Midbrain (tissue), 1 donor: ENCODE measurements at places on chromosomes 16 and 17.

DNA sequence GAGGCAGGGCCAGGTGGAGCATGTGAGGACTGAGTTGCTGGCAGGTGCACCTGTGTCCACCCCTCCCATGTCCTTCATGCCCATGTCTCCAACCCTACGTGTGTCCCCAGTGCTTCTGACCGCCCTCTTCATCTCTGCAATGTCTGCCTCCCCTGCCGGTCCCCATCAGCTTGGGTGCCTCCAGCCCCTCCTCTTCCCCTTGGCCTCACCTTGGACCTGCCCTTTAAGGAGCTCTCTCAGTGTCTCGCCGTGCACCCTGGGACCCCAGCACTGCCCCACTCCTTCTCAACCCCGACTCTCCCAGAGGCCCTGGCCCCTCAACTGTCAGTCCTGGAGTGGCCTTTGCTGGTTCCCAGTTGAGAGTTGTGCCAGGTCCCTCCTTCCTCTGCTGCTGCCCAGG is 15.0 kb downstream of the RIPOR1 start:
- DNase-seq = no peak

- no peak for DNase-seq
Measured at GRCh38 chr17:20191056-20191455, 181.9 kb downstream of the SPECC1 start.

DNA sequence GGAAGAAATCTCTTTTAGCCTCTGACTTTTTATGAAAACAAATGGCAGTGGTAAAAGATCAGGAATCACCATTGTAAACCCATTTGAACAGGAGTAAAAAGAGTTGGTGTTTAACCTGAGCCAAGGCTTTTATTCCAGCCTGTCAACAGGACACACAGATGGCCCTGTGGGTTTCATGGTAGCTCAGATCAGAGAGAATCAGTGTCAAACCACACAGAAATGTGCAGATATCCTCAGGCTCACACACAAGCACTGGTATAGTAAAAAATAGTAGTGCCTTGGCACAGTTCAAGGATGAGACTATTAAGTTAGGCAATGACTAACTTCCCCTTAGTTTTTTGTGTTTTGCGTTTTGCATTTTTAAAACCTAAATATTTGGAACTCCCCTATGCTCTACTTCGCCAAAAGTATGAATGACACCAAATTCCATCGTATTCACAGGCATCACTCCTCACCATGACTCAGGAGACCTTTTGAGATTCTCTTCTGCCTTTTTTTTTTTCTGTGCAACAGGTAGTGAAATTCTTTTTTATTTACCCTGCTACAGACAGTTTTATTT is 1200.0 kb downstream of the CDH11 start:
- no peak for DNase-seq

GRCh38 chr17:71995590-71995989 is 125.2 kb upstream of the SOX9 start:
- DNase-seq = no peak

- peak; percentile 7 for DNase-seq
Measured at GRCh38 chr17:16352303-16352666, 984 bp downstream of the CENPV start.

GRCh38 chr16:4876646-4877379 is 29.5 kb downstream of the UBN1 start:
- no peak for DNase-seq

DNA sequence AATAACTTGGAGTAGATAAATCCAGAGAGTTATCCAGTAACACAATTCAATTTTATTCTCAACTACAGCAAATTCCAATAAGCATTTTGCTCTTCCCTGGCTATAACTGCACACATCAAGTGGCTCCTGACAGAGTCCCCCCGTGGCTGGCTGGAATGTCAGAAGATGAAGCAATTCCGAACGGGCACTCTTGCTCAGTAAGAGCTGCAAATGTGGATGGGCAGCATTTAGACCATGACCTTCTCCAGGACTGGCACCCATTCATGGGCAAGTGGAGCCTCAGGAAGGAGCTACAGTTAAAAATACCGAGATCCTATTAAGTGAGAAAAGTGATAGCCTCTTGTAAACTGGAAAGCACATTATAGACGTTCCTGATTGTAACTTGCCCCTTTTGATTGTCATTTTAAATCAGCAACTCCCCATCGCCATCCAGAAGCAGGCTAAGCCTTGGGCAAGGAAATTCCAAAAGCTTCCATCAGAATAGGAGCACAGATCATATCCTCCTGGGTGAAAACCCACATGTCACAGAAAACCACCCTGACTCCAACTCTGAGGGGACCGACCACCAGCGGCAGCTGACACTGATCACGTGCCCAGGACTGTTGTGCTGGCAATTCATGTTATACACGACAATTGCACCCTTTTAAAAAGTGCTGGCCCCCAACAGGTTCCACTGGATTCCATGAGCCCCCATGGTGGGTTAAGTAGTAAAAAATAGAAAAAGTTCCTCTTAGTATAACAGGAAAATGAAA is 7.1 kb downstream of the UBE2O start:
- DNase-seq = no peak

- no peak for DNase-seq
Measured at GRCh38 chr17:76152591-76152990, 11.5 kb upstream of the FOXJ1 start.

DNA sequence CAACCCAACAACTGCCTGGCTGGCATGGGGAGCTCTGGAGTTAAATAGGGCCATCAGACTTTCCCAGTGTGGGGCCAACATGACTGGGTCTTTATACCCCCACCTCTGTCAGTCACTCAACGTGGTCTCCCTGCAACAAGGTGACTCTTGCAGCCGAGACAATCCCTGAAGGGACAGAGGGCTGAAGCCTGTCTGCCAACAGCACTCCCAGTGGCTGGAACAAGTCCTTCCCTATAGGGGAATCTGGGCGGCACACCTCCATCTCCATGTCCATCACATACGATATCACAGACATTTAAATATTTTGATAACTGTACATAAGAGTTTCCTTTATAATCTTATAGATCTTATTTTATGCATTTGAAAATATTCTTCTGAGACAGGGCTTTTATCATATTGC is 4.8 kb upstream of the MAPT start:
- no peak for DNase-seq

DNA sequence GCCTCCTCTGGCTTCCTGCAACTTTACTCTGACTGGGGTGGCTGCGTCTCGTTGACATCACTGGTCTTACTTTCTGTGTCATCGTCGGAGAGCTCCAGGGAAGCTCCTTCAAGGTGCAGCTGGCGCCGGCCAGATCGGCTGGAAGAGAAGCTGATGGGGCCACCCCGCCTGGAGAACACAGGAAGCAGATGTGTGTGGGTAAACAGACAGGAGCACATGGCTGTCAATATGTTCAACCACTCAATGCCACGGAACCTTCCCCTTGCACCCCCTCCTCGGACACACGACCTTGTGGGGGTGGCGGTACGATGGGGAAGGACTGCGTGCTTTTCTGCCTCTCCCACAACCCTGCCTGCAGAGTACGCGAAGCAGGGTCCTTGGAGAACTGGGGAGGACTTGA is 40.1 kb downstream of the NDEL1 start:
- DNase-seq = no peak

GRCh38 chr17:38851434-38851833 is 2.1 kb downstream of the RPL23 start:
- no peak for DNase-seq

DNA sequence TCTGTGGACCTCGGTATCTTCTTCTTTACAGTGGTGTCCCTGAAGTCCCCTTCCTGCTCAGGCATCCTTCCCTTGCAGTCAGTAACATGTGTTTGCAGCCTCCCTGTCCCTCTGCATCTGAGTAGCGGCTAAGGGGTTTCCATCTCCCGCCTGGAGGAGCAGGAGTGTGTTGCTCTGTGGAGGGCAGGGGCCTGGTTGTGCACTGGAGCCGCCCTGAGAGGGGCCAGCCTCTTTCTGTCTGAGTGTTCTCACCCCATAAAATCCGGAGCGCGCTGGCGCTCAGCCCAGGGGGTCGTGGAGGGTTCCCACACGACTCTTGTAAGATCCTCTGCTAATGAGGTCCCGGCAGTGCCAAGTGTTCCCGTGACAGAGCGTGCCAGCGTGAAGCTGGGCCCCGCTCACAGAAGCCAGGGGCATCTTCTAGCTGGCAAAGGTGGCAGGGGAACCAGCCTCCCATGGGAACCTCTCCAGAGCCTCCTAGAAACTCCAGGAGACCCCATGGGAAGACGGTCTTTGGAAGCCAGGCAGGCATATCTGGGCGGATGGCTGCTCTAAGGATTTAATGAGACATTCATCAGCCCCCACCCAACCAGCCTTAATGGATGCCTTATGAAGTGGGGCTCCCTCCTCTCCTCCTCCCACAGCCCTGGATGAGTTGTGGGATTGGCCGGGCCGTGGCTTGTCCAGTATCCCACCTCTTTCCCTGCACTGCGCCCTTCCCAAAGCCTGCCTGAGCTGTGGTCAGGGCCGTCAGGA is 91.4 kb upstream of the GSE1 start:
- no peak for DNase-seq

DNA sequence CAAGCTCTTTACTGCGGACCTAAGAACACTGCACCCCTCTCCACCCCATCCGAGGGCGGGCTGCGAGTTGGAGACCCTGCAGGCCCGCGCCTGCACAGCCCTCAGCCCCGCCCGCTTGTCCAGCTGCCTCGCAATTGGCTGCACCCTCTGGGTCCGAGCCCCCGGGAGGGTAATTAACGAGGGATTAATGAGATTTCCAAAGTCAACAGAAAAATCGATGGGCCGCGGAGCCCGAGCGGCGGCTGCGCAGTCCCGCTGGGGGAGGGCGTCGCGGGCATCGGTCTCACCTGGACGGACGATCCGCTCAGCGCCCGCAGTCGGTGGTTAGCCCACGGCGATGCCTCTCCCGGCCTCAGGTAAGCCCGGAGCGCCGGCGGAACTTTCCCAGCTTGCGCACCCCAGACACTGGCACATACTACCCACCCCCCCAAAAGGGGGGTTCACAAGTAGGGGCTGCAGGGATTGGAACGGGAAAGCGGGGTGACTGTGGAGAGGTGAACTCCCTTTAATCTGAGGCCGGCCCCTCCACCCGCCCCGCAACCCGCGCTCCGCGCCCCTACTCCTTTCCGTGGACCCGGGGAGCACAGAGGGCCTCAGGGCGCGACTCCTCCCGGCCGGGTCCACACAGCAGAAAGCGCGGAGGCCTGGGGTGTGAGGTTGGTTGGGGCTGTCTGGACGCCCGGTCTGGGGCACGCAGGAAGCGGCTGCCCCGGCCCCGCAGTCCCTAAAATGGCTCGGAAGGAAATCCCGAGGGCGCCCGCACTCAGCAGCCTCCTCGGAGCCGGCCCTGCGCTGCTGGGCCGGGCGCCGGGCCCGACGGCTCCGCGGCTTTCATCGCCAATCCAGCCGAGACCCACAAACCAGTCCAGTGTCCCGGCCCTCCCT is at the start of gene OTOP3:
TSS of gene OTOP3 (plus strand) at position 314 of the 885 bp plus-strand sequence. CDS start at position 338, 24 bp downstream.
- DNase-seq = no peak

DNA sequence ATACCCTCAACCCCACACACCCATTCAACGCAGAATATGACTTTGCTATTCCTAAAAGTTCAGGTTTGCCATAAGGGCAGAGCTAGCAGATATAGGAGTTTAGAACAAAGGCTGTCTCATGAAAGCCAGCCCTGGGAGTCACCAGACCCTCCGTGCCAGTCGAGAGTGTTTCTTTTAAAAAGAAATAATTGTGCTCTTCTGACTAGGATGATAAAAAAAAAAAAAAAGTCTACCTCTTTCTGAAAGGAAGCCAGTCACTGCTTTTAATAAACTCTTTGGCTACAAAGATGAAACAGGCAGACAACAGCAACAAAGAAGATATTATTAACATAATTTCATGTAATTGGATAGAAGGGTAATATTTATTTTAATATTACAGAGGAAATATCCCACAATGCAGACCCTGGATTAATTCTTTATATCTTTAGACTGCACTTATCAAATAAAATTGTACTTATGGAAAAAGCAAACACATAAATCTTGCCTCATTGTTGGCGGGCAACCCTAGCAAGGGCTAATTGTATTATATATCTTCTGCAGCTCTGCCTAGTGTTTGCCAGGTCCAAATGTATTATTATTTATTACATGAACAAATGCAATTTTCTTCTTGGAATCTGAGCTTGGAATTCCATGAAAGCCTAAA is 277.5 kb upstream of the DYNLRB2 start:
- DNase-seq = no peak

DNA sequence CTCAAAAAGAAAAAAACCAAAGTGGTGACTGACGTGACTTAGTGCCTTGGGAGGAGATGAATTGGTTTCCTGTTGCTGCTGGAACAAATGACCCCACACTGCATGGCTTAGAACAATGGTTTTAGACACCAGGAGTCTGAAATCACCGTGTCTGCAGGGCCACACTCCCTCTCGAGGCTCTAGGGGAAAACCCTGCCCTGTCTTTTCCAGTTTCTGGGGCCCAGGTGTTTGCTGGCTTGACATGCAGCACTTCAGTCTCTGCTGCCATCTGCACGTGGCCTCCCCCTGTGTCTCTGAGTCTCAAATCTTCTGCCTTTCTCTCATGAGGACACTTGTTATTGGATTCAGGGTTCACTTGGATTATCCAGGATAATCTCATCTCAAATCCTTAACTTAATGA is 323.8 kb upstream of the TNRC6C start:
- DNase-seq = no peak

- DNase-seq = no peak
Measured at GRCh38 chr16:25097276-25097975, 14.1 kb upstream of the LCMT1 start.

DNA sequence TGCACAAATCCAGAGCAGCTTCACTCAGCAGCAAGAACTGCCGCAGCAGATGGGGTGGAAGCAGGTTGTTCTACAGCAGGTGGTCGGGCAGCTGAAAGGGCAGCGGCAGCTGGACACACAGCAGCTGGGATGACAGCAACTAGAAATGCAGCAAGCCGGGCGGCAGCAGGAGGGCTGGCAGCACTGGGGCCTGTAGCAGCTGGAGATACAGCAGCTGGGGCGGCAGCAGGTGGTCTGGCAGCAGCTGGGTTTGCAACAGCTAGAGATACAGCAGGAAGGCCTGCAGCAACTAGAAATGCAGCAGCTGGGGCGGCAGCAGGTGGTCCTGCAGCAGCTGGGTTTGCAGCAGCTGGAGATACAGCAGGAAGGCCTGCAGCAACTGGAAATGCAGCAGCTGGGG is 460 bp downstream of the KRTAP4-3 start:
- DNase-seq = no peak

GRCh38 chr17:66264696-66265095 is 35.5 kb upstream of the APOH start:
- no peak for DNase-seq

DNA sequence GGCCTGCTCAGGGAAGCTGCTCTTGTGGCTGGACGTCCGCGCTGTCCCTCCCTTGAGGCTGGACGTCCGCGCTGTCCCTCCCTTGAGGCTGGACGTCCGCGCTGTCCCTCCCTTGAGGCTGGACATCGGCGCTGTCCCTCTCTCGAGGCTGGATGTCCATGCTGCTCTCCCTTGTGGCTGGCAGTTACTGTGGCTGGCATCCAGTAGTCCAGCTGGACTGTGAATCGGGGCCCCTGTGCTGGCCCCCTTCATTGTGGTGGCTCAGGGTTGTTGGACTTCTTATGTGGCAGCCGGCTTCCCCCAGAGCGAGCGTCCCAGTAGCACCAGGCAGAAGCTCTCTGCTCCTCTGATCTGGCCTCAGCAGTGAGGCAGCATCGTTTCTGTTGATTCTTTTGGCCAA is 141.5 kb downstream of the IRF8 start:
- no peak for DNase-seq

DNA sequence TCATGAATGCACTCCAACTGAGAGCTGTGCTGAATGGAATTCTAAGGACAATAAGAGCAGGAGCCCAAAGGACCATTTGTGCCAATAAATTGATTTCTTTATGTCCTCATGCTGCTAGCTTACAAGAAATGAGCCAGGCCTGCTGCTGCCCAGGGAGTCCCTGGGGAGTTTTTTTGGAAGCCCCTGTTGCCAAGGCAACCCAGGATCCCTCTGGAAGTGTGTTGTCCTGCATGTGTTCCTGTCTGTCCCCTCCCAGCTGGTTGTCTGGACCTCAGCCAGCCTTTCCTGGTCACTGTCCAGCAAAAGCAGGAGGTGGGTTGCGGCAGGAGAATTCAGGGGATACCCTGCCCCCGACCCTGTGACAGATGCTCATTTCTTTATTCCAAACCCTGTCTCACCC is 51.0 kb upstream of the GPRC5B start:
- no peak for DNase-seq
